ENCODE measurements at places on chromosomes 6 and 20.

DNA sequence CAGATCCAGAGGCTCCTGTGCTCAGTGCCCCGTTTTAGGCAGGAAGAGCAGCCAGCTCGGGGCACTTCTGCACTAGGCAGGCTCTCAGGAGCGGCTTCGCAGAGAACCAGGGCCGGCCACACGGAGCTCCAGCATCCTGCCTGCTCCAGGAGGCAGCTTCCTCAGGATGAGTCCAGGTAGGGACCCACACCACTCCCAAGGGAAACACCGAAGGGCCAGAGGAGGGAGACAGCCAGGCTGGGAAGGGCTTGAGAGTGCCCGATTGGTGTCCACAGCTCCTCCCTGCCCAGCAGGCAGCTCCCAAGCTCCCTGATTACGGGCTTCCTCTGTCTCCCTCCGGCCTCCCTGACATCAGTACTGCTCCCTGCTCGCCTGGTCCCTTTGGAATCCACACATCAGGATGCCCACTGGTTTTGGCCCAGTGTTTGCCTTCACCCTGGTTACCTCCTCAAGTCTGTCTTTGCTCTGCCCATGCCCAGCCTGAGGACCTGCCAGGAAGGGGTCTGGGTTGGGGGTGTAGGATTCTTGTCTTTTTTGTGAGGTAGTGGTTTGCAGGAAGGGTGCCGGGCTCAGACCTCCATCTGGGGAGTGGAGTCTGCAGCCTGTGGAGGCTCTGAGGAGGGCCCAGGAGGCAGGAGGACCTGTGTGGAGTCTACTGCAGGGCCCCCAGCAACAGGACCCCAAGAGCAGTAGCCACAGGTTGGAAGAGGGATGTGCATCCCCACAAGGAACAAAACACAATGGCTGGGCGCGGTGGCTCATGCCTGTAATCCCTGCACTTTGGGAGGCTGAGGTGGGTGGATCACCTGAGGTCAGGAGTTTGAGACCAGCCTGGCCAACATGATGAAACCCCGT lies 11.2 kb upstream of the PYGB start:
- DNase-seq = no peak

DNA sequence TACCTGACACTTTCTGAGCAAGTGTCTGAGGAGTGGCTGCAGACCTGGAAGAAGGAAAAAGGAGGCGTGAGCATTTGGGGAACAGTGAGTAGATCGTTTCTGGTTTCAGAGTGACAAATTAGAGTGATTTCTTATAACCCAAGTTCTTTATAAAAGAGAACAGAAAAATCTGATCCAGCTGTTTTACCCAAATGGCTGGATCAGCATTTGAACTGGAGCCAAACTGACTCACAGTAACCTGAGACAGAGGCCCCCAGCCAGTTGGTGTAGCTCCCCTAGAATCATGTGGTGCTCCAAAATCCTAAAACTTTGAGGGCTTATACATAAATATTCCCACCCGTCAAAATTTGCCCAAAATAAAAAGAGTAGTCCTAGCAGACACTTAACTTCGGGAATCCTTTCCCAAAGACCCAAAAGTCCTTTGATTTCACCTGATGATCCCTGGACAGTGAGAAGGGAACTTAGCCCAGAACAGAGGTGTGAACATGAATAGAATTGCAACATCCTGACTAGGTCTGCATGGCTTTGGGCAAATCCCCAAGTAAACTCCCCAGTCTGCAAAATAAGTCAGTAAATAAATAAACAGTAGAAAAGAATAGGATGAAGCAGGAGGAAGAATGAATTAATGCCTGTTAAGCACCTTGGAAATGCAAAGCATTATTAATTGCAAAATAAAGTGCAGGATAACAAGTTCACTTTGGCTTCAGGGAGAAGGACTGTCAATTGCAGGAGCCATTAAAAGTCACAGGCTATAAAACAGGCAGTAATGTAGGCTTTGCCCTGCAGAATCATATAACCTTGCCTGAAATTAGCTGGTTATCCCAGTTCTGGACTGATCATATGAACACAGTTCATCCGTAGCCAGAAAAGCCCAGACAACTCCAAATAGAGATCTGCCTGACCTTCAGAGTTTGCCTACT lies 262.0 kb upstream of the JARID2 start:
- DNase-seq = no peak

DNA sequence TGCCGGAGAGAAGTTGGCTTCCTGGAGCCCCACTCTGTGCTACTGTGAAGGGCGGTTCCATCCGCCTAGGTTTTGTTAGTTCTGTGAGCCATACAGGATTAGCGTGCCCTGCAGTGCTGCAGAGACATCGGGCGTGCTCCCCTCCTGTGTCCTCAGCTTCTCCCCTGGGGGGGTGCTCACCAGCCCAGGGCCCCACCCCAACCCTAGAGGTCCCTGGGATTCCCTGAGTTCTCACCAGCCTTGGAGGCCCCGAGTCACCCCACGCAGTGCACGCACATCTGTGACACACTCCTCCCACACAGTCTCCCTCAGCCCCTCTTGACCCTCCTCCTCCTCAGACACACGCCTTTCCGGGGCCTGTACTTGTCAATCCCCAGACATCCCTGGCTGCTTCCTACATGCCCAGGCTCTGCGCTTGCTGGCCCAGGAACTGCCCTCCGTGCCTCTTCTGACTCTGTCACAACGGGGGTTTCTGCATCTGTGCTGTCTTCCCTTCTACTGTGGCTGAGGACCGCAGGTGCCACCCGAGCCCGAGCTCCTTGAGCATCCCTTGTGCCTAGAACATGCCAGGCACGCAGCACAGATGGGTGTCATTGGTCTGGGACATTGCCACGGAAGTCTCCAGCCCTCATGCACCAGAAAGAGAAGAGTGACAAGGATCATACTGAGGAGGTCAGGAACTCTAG lies 123.2 kb upstream of the RPS6KA2 start:
- DNase-seq = no peak

- no peak for DNase-seq
Measured at GRCh38 chr6:169445227-169445626, 191.6 kb upstream of the THBS2 start.

GRCh38 chr6:146542881-146543210 lies 787 bp upstream of the RAB32 start:
- DNase-seq = no peak

DNA sequence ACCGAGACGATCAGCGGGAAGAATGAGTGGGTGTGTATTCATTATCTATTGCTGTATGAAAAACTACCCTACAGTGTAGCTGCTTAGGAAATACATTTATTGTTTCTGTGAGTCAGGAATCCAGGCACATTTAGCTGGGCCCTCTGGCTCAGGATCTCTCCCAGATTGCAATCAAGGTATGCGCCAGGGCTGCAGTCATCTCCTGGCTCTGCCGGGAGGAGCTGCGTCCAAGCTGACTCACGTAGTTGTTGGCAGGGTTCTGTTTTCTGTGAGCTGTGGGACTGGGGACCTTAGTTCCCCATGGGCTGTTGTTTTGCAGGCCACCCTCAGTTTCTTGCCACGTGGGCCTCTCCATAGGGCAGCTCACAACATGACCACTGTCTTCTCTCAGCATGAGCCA lies 68.2 kb upstream of the FUCA2 start:
- no peak for DNase-seq

DNA sequence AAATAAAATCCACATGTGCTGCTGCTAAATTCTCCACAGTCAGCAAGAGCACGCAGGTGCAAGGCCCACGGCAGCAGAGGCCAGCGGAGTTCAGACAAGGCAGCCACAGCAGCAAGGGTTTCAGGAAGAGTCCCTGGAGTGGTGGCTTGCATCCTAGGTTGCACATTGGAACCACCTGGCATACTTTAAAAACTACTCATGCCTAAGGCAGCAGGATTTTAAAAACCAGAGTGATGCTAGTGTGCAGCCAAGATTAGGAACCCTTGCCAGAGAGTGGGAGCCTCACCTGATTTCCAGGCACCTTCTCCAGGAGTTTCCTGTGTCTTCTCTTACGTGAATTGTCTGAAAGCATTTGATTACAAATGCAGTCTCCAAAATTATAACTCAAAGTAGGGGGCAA lies 104.0 kb upstream of the GPR6 start:
- DNase-seq = no peak

- DNase-seq = no peak
Measured at GRCh38 chr6:41887331-41887751, 7.8 kb downstream of the USP49 start.

GRCh38 chr6:75800133-75800532 lies 51.1 kb downstream of the MYO6 start:
- DNase-seq = no peak

DNA sequence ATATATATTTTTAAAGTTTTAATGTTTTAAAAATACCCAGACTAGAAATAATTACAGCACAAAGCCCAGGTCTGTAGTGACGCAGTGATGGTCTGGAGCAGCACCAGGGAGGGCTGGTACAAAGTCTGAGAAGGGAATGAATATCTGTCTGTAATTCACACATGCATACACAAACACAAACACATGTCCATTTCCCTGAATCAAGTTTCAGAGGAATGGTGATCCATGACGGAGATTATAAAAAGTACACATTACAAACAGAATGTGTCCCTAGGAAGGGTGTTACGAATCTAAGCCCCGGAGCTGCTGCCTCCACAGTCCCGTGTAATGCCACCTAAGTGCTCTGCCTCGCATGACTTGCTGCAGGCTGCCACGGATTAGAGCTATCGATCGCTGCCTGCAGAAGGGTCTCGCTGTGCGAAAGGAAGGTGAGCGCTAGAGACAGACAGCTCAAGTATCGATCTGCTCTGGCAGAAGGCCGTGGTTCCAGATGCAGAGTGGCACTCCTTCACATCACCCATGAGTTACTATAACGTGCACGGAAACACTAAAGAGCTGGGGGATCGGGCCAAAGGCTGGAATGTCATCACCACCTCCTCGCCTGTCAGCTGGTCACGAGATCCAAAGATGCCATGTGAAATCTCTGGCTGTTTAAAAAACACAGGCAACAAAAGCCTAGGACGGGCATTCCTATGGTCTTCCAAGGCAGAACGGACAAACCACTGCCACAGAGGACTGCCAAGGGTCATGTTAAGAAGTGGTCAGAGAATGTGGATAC lies 87.1 kb downstream of the INSM1 start:
- no peak for DNase-seq

Data from activated T-cell treated with anti-CD3 and anti-CD28 coated beads, Interleukin-2, amount 50 U/mL, for 4 hours (primary cell).